ENCODE measurements at places on chromosomes 12 and 14.

- DNase-seq: no peak
Observed at GRCh38 chr12:120766566-120766965, 40.9 kb downstream of the ACADS start.

- no peak for DNase-seq
Observed at GRCh38 chr12:13114251-13115052, 11.0 kb upstream of the GSG1 start.

- DNase-seq: no peak
Observed at GRCh38 chr12:130970165-130970907, 16.6 kb downstream of the ADGRD1 start.

GRCh38 chr12:109264095-109264942, 44.8 kb downstream of the FOXN4 start:
- peak; percentile 35 for DNase-seq

- DNase-seq: no peak
Observed at GRCh38 chr12:19304149-19304750, 135.0 kb upstream of the AEBP2 start.

GRCh38 chr14:23008831-23009230, 1.1 kb downstream of the C14orf93 start:
- DNase-seq: peak; percentile 71

DNA sequence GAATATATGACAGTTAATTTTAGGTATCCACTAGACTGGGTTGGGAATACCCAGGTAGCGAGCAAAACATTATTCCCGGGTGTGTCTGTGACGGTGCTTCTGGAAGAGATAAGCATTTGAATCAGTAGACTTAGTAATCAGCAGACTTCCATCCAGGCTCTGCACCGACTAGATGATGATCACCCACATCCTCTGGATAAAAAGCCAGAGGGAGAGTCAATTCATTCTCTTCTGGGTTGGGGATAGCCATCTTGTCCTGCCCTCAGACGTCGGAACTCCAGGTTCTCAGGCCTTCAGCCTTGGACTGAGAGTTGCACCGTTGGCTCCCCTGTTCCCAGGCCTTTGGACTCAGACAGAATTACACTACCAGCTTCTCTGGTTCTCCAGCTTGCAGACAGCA, 168.0 kb downstream of the PHLDA1 start:
- DNase-seq: no peak

DNA sequence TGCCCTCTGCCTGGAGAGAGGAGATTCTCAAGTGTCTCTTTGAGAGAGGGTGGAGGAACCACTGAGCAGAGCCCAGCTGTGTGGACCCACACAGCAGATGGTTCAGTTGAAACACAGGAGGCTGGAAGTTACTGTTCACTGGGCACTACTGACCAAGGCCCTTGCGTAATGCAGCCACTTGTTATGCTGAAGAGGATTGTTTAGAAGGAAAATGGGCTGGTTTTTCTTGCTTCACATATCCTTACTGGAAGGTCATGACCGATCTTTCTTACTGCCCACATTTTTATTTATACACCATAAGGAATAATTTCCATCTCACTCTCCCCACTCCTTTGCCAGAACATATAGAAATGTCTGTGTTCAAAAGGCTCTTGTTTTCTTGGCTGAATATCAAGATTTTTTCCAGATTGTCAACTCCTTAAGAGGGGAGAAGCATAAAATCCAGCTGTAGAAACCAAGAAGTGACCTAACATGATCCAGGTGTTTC, 375.1 kb upstream of the DDHD1 start:
- no peak for DNase-seq

DNA sequence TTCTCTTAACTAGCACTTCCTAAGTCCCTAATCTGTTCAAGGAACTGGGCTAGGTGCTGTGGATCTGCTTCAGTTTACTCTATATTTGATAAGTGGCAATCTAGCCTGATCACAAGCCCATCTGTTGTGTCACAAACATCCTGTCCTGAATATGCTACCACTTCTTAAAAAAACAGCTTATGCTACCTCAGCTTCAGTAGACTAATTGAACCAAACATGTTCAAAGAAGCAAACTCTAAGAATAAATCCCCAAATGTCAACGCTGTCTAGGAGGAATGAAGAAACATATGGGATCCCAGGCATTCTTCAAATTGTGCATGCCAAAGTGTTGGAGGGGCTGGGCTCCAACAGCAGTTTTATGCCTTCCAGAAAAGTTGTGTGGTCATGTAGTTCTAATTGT, 10.4 kb upstream of the KCNH5 start:
- no peak for DNase-seq

GRCh38 chr14:67944605-67945004, 125.0 kb downstream of the RAD51B start:
- DNase-seq: no peak

GRCh38 chr12:71005166-71005565, 84.6 kb upstream of the PTPRR start:
- DNase-seq: no peak

GRCh38 chr14:93232159-93232558, 25.1 kb downstream of the UBR7 start:
- no peak for DNase-seq

GRCh38 chr12:91007531-91008290, 2.9 kb upstream of the EPYC start:
- no peak for DNase-seq

DNA sequence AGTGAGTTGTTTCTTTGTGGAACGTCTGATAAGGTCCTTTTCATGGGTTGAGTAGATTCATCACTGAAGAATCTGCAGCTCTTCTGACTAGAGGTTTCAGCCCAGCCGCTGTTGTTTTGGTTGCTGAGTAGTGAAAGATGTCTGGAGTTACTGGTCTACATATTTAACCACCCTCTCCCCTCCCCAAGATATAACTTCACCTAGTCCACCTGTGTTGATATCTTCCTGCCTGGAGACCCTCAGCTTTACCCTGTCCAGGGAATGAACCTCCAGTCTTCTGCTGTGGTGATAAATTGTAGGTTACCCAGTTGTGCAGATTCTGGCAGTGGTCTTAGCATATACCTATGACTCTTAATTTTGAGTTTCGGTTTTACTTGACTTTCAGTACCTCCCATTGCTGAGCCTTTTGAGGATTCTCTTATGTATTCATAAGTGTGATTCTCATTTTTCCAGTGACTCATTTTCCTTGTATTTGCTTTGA, 62.9 kb downstream of the CCDC91 start:
- no peak for DNase-seq

GRCh38 chr12:105382771-105383622, 52.5 kb downstream of the C12orf75 start:
- DNase-seq: peak; percentile 68

DNA sequence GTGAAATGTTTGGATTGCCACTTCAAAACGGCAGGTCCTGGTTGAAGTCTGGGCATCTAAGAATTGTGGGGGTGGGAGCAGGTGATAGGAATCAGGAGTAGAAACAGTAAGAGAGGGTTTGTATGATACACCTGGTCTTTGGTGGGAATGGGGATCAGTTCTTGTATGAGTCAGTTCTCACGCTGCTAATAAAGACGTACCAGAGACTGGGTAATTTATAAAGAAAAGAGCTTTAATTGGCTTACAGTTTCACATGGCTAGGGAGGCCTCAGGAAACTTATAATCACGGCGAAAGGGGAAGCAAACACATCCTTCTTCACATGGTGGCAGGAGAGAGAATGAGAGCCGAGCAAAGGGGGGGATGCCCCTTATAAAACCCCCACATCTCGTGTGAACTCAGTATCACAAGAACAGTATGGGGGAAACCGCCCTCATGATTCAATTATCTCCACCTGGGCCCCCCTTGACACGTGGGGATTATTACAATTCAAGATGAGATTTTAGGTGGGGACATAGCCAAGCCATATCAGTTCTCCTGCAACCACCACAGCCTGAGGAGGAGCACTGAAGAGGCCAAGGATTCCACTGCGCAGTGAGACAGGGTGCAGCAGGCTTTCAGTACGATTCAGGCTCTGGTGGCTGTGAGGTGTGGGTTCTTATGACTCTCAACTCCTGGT, 52.1 kb downstream of the DRAM1 start:
- no peak for DNase-seq

DNA sequence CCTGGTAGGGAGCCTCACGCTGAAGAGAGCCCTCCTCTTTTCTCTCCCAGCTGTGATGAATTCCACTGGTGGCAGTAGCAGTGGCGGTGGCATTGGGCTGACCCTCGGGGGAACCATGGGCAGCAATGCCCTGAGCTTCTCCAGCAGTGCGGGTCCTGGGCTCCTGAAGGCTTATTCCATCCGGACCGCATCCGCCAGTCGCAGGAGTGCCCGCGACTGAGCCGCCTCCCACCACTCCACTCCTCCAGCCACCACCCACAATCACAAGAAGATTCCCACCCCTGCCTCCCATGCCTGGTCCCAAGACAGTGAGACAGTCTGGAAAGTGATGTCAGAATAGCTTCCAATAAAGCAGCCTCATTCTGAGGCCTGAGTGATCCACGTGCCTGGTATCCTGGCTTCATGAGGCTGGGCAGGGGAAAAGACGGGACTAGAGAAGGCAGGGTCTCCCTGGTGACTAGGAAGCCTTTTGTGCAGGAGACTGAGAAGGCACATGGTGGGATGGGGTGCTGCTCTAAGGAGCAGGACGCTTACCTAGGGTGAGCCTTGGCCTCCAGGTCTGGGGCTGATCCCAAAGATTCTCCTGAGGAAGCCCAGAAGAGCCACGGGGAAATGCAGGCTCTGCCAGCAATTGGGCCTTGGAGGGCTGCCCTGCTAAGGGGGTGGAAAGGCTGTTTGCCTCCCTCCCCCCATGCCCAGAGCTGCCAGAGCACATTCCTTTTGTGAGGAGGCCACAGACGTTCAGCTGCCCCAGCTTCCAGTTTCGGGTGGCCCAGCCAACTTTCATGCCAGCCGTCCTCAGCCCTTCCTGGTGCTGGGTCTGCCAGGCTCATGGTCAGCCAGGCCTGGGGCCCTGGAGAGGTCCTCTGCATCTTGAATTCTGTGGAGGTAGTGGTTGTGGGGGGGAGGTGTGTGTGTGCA, 15.8 kb downstream of the KRT7 start:
- DNase-seq: peak; percentile 24

- DNase-seq: no peak
Observed at GRCh38 chr14:93493054-93493453, 62.3 kb downstream of the UNC79 start.

DNA sequence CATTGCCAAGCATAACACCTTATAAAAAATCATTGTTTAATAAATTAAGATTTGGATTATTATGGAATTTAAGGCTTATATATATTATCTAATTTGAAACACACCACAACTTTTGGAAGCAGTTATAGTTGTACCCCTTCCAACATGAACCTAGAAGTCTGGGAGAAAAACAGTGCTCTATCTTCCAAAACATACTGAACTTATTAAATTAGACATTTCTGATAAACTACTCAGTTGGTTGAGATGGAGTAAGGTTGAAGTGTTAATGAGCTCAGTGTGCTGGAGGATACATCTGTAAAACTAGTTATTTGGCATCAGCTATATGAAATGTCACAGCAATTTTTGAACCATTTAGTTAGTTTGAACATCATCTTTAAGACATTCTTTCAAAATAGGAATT, 227.4 kb downstream of the ALX1 start:
- no peak for DNase-seq

GRCh38 chr12:45878630-45879255, 111.6 kb downstream of the SCAF11 start:
- DNase-seq: no peak

- DNase-seq: no peak
Observed at GRCh38 chr12:85574291-85574690, 261.9 kb downstream of the RASSF9 start.

DNA sequence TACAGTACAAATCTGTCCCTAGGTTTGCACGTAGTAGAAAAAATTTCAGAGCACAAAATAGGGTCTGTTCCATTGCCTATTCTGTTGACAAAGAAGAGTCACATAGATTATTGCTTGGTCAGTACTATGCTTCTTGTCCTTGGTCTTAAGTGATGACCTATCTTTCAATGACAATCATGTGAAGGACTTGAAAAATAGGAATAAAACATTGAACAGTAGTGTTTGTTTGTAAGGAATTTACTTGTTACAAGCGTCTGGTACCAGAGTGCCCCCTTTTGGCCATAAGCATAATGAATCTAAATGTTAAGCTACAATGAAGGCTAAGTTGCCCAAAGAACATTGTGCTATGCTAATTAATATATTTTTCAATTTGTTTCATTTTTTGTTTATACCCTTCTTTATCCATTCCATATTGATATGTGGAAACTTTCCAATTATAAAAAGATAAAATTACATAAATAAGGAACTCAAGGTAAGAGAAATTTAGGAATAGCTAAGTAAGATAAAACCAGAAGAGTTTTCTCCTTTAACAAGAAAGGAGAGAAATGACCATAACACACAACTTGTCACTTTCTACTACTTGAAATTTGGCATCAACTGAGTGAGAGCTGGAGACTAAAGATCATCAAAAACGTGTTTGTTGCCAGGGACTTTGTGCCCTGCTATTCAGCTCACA, 204.7 kb downstream of the EPS8 start:
- DNase-seq: peak; percentile 13

DNA sequence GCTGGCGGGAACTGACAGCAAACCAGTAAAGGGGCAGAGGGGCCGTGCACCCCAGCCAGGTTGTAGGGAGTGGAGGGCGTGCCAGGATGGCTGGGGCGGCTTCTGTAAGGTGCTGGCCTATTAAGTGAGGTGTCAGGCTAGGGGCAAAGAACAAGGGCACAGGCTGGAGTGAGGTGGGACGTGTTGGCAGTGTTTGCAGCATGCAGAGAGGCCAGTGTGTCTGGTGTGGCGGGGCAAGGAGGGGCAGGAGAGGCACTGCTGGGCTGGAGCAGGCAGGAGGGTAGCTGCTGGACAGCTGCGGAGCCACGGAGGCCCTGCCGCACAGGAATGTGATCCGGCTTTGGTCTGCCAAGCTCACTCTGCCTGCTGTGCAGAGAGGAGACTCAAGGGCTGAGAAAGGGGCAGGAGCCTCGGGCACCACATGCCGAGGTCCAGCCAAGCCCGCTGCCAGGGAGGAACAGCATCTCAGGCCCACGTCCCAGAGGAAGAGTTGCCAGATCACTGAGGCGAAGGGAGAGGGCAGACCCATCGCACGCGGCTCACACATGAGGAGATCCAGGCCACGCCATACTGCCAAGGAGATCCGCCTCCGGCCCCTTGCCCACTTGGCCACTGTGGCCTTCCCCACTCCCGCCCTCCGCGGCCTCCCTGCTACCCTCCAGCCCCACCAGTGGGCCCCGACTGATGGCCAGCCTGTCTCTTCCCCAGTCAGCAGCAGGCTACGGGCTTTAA, 46.8 kb downstream of the AMN start:
- DNase-seq: no peak

- no peak for DNase-seq
Observed at GRCh38 chr12:15904378-15904920, 6.7 kb upstream of the DERA start.

DNA sequence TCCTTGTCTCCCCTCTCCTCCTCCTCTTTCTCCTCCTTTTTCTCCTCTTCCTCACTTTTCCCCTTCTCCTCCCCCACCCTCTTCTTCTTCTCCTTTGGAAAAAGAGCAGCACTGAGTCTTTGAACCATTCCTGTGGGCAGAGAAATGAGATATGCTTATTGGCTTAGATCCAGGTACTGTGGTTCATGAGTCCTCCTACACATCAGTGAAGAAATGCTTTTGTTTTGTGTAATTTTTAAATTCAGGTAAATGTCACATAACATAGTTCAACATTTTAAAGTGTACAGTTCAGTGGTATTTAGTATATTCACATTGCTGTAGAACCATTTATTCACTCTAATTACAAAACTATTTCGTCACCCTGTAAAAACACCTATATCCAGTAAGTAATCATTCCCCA, 402.1 kb downstream of the AACS start:
- no peak for DNase-seq
